ENCODE measurements at places on chromosomes 4 and X.

DNA sequence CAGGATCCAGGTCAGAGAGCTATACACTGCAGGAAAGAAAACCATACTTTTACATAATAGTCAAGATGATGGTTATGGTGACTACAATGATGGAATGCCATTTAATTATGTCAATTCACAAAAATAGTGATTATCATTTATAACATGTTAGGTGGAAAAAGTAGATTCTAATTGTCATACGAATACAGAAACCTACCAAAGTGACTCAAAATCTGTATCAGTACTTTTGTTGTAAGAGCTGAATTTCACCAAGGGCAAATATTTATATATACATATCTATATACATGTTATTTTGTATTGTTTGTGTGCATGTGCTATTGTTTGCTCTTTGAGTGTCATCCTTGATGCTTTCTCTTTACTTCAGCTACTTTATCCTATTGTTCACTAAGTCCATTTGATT, 485.4 kb downstream of the INPP4B start:
- no peak for DNase-seq

DNA sequence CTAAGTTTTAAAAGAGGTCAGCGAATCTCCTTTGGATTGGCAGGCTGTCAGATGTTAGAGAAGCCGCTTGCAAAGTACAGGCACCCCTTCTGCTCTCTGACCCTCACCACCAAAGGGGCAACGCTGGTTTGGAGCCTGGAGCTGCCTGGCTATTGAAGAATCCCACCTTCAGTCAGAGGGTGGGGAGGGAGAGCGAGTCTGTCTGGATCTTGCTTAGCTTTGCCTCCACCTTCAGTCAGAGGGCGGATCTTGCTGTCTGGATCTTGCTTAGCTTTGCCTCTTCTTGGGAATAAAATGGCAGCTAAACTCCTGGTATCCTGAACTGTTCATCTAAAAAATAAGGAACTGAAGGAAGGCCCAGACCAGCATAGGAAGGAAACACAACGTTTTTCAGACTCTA, 7.3 kb downstream of the CCDC110 start:
- no peak for DNase-seq

- DNase-seq = no peak
These were observed 729 bp upstream of the CPLX1 start for GRCh38 chr4:826508-827208.

DNA sequence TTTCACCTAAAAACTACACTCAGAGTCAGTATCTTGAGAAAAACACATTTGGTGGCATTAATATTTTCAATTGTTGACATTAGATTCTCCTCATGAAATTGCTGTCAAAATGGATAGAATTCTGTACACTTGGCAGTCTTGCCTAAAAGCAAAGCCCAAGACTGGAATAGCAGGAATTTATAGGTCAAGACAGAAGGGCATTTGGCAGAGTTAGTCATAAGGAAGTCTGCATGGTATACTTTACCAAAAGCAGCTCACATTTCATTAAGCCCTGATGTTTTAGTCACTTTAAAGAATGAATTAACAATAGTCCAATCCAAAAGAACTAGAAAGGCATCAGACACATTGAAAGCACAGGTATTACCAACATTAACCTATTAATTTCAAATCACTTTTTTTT, 7.1 kb downstream of the CCDC160 start:
- no peak for DNase-seq

- DNase-seq = no peak
These were observed 151.3 kb upstream of the TTC29 start for GRCh38 chr4:147096667-147097604.
